ENCODE measurements at places on chromosomes 11 and 22.

DNA sequence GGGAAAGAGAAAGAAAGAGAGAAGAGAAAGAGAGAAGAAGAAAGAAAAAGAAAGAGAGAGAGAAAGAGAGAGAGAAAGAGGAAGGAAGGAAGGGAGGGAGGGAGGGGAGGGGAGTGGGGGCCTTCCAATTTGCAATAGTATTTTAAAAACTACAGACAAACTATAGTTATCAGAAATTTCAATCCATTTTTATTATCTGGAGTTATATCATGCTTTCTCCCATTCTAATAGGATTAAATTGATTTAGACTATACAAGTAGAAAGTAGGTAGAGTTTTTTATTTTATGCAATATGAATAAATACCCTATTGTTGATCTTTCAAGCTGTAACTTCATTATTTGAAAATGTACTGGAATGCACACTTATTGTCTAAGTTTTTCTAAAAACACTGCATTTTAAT lies 70.2 kb upstream of the CEP126 start:
- no peak for DNase-seq

DNA sequence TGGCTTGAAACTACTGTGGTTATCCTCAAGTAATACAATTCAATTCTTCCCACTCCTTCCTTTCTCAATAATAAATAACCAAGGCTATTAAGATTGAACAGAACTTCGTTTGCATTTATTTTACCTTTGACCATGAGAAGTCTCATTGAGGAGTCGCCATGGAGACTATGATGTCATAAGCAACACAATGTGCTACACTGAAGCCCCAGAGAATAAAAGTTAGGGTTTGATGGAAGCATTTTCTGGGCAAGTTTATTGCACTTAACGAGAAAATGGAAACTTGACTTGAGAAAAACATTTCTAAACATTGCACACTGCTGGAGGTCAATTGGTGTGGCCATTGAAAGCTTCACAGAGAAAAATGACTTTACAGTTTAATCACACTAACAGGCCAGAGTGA lies 121.5 kb downstream of the FAM76B start:
- DNase-seq = no peak

DNA sequence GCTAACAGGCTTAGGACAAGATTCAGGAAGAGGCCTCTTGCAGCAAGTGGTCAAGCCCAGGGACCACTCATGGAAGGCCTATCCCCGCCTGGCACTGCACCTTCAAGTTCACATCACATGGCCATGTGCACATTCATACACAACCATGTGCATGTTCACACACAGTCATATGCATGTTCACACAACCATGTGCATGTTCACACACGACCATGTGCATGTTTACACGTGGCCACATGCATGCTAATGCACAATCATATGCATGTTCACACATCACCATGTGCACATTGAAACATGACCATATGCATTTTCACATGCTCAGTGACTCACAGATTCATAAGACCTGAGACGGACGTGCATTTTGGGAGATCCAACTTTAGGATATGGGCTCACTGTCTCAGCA lies 28.7 kb upstream of the IL17RA start:
- DNase-seq = no peak

DNA sequence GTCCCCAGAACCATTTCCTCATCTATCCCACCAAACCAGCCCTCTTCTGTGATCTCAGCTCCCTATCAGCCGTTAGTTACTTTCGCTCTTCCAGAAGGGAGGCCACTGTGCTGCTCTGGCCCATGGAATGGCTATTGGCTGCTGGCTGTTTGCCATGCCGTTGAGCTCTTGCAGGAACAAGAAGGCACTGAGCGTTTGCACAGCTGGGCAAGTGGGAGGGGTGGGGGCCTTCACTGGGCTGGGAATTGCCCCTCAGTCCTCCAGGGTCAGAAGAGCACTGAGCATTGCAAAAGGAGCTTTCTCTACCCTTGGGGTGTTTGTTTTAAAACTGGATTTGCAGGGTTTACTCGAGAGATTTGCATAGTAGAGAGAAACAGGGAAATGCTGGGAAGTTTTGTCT lies 129.0 kb upstream of the PARVA start:
- DNase-seq = no peak

GRCh38 chr11:61897387-61898246 lies 6.3 kb upstream of the FADS3 start:
- DNase-seq = peak; percentile 84

- DNase-seq = no peak
These were observed 7.7 kb downstream of the E2F8 start for GRCh38 chr11:19232910-19233503.

GRCh38 chr11:110022548-110022947 lies 70.6 kb upstream of the ZC3H12C start:
- peak; percentile 40 for DNase-seq

DNA sequence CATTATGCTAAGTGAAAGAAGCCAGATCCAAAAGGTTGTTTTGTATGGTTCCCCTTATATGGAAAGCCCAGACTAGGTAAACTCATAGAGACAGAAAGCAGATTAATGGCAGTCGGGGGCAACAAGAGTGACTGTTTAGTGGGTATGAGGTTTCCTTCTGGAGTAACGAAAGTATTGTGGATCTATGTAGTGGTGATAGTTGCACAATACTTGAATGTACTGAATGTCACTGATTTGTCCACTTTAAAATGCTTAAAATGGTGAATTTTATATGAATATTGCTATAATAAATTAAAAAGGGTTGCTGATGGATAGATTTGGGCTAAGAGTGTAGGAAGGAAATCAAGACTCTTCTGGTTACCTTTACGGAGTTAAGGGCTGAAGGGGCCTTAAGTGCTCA lies 10.0 kb upstream of the SGSM1 start:
- no peak for DNase-seq

DNA sequence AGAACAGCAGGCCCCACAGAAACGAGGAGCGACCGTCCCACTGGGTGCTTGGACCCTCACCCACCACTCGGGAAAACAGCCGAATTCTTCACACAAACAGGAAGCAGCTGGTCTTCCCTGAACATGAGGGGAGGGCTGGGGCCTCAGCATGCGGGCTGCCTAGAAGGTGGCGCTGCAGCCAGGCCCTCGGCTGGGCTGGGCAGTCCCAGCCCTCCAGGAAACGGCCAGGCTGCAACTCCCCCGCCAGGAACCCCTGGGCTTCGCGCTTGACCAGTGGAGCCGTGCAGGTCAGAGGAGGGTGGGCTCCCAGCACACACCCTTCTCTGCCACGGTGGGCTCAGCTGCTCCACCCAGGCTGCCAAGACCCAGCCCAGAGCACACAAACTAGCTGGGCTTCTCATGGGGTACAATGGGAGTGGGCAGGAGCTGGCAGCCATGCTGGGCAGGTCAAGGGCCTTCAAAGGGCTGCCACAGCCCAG lies 29.6 kb downstream of the IGF2 start:
- no peak for DNase-seq

DNA sequence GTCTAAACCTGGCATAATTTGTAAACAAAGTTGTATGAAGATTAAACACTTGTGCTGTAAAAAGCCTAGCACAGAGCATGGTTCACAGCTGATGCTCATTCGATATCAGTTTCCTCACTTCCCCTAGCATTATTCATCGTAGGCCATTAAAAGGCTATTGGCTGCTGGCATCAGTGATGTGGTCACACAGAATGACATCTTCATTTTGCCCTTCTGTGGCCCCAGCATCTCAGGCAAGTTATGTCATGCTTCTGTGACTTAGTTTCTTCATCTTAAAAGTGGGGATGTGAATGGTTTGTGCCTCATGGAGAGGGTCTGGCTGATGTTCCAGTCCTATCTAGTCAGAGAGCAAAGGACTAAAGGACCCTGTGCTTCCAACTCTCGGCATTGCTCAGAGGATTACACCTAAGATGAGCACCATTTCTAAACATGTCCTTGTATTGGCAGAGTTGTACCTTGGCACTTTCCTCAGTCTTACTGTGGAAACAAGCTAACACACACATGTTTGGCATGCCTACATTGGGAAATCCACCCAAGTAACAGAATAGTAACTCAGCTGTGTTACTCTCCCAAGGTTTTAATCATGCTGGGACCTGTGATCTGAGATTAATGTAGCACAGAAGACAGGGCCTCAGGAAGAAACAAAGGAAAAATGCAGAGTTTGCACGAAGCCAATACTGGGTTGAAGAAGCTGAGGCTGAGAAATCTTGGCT lies 83.5 kb upstream of the OR9Q1 start:
- no peak for DNase-seq

GRCh38 chr11:85089654-85090053 lies 537.5 kb downstream of the DLG2 start:
- no peak for DNase-seq

DNA sequence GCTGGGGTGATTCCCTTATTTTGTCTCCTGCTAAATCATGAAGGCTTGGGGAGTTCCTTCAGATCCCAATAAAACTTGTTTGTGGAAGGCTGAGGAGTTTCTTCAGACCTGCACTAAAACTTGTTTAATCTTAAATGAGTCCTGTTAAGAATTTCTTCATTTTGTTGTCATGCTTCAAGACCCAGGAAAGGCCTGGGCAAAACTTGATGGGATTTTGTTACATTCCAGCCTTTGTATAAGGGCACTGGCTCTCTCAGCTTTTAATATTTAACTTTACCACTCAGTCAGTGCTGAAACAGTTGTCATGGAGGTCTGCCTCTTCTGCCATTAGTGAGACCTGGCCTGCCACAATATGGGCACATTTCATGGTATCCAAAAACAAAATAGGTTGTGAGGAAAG lies 699.0 kb downstream of the ETS1 start:
- no peak for DNase-seq

- DNase-seq = no peak
These were observed 9.2 kb downstream of the XBP1 start for GRCh38 chr22:28791124-28791523.

- peak; percentile 62 for DNase-seq
These were observed 1.7 kb downstream of the HBG2 start for GRCh38 chr11:5252919-5253265.

DNA sequence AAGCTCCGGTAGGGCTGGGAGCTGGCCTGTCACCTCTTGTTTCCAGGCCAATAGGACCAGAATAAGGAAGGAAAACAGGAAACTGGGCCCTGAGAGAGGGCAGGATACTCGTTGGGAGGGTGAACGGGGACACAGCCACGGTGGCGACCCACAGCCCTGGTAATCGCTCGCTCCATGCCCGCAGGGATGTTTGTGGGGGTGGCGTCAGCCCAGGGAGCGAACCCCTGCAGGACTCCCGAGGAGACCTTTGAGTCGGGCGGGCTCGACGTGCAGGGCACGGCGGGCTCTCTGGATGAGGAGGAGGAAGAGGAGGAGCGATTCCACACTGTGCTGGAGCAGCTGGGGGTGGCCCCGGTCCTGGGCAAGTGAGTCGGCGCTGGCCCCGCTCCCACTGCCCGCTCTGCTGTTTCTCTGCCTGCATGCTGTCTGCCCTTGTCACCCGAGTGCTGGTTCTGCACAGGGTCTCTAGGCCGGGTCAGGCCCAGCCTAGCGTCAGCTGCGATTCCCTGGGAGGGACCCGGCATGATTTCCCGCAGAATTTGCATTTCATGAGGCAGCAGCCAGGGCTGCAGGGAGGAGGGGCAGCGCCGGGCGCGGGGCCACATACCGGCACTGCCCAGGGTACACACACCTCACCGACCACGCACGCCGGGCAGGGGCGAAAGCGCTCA lies 1.6 kb downstream of the CRACR2B start:
- DNase-seq = no peak

- no peak for DNase-seq
These were observed 250.6 kb upstream of the RAG2 start for GRCh38 chr11:36848660-36849059.

DNA sequence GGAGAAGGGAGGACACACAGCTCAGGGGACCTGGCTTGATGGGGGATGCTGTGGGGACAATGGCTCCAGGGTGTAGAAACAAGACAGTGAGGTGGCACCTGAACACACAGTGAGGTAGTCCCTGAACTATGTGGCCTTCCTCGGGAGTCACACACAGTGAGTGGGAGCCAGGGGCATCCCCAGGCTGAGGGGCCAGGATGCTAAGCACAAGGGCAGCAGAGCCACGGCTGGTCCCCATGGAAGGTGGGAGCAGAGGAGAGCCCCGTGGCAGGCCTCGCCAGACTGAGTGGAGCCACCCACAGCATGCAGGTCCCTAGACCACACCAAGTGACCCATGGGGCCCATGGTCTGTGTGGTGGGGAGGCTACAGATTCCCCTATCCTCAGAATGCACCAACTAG lies 26.0 kb upstream of the ABCC8 start:
- no peak for DNase-seq

DNA sequence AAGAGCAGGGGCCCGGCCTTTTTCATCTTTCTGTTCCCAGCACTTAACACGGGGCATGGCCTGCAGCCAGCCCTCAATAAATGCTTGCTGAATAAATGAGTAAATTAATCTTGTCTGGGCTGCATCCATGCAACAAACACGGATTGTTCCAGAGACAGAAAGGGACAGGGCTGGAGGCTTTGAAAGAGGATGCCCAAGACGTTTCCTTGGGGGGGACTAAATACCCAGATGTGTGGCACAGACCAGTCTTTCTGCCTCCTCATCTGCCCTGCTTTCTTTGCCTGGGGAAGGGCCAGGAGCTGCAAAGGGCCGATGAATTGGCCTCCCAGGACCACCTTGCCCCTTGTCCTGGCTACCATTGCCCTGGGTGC lies 40.4 kb downstream of the SHISAL1 start:
- no peak for DNase-seq

DNA sequence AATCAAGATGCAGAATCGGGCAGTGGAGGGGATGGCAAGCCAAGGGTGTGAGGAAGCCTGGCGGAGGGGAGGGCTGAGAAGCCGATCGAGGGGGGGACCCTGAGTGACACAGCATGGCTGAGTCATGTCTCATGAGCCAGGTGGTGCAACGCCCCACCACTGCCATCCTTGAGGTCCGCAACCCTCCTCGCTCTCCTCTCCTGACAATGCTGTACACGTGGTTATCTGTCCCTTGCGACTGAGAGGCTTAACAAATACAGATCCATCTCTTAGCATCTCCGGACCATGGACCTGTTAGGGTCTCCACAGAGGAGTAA lies 14.2 kb downstream of the SLC22A12 start:
- no peak for DNase-seq

GRCh38 chr22:27670701-27671412 lies 130.7 kb downstream of the MN1 start:
- DNase-seq = peak; percentile 46

- no peak for DNase-seq
These were observed 1.9 kb downstream of the OR52A5 start for GRCh38 chr11:5136261-5136660.

- peak; percentile 67 for DNase-seq
These were observed 813 bp upstream of the BTBD10 start for GRCh38 chr11:13463779-13464290.
